ENCODE measurements at places on chromosomes 3 and 15. TPM values are rescaled to one million over a fixed set of nuclear protein-coding genes. Genes with fewer than 3 reads are reported as not detected.

DNA sequence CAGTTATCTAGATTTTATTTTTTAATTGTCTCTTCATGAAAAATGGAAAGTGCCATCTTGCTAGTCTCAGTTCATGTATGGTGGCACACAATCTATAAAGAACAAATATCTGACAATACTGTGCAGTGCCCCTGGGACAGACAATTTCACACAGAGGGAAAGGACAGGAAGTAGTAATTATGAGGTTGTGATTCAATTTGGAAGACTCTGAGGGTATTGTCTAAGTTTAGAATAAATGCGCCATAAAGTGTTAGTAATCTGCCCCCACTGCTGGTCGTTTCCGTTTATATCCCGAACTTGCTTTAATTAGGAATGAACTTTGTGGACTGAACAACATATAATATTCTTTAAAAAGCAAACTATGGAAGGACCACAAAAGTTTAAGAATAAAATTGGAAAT is 196.4 kb upstream of the SLC24A5 start:
- H3K27me3 ChIP-seq = no peaks in the 10 kb centered on the region
- no peak overlapping the region for H3K4me3 ChIP-seq
- no peak overlapping the region for H3K27ac ChIP-seq
- H3K4me1 ChIP-seq = no peaks in the 10 kb centered on the region
- no peaks in the 10 kb centered on the region for H3K36me3 ChIP-seq

DNA sequence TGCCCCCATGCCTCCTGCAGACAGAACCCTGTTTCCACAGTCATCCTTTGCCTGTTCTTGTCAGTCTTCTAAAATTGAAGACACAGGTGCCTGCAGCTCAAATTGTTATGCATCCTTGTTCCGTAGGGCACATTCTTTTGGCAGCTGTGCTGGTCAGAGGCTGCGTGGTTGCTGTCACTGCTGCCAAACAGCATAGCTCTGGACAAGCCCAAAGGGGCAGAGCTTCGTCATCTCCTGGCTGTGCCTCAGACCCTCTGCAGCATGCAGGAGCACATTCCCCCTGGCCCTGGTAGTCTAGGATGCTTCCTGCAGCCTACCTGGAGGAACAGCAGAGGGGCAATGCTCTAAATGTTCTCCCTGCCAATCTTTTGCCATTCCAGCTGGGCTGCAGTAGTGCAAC is 2.1 kb upstream of the FBXL22 start:
- no peak for DNase-seq
- H3K4me3 ChIP-seq = no peak overlapping the region
- peaks cover 8% of the 10 kb centered on the region for H3K4me1 ChIP-seq
- peaks cover 37% of the 10 kb centered on the region for H3K36me3 ChIP-seq
- no peak overlapping the region for H3K27ac ChIP-seq
- no peaks in the 10 kb centered on the region for H3K27me3 ChIP-seq

GRCh38 chr3:79005084-79005483 is 762.7 kb downstream of the ROBO1 start:
- peaks cover 10% of the 10 kb centered on the region for H3K4me1 ChIP-seq
- no peak overlapping the region for H3K4me3 ChIP-seq
- no peak for DNase-seq
- H3K27me3 ChIP-seq = peaks cover 24% of the 10 kb centered on the region
- no peak overlapping the region for H3K27ac ChIP-seq

GRCh38 chr15:27019687-27020086 is 48.7 kb downstream of the GABRG3 start:
- H3K4me1 ChIP-seq = no peaks in the 10 kb centered on the region
- no peak overlapping the region for H3K4me3 ChIP-seq
- no peak for DNase-seq
- no peaks in the 10 kb centered on the region for H3K27me3 ChIP-seq
- H3K27ac ChIP-seq = no peak overlapping the region

DNA sequence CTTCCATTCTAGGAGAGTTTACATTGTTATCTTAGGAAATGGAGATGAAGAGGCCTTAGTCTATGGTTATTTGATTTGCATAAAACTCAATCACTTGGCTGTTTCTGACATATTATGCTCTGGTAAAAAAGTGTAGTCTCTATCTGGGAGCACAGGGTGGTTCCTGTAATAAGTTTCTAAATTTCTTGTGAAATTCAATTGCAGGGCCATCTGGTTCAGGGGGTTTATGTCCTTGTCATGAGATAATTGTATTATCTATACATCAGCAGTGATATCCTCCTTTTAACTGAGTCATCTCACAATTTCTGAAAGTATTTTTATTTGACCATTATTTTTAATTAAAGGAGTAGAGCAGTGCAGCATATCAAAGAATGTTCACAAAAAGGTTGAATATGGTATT is 203.3 kb downstream of the MFSD1 start:
- H3K27ac ChIP-seq = no peak overlapping the region
- H3K4me3 ChIP-seq = no peak overlapping the region
- no peak for DNase-seq
- H3K27me3 ChIP-seq = no peaks in the 10 kb centered on the region

DNA sequence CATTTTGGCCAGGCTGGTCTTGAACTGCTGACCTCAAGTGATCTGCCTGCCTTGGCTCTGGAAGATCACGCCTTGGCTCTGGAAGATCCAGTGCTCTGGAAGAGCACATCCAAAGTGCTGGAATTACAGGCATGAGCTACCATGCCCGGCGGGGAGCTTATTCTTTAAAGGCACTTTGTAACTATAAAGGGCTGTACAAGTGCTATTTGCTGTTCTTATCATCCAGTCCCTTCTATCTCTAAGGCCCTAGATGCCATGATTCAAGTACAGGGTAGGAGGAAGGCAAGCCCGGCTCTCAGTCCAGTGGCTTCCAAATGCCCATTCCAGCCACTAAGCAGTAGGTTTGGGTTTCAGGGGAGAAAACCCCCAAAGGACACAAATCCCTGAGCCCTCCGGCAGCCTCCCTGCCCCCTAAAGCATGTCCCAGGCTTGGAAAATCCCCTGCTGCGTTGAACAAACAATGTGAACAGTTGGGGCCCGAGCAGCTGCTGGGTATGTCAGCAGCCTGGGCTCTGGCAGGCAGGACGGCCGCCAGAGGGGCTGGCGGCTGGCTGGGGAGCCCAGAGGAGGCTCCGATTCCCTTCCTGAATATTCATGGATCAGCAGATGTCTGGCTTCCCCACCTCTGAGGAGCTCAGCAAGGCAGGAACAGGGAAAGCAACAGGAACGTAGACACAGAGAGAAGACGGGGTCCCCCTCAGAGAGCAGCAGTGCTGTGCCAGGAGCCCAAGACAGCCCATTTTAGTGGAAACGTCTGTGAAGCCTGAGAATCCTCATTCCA is 7.7 kb downstream of the IGDCC4 start:
- H3K4me3 ChIP-seq = peak overlapping the region; percentile 71
- no peaks in the 10 kb centered on the region for H3K27me3 ChIP-seq
- peaks cover 14% of the 10 kb centered on the region for H3K36me3 ChIP-seq
- peak; percentile 94 for DNase-seq

GRCh38 chr3:152444029-152444641 is 175.4 kb downstream of the MBNL1 start:
- H3K27me3 ChIP-seq = peaks cover 12% of the 10 kb centered on the region
- H3K36me3 ChIP-seq = no peaks in the 10 kb centered on the region
- H3K27ac ChIP-seq = no peak overlapping the region
- DNase-seq = no peak
- H3K4me1 ChIP-seq = no peaks in the 10 kb centered on the region

Gene MYL3
- 2.8 TPM for total RNA-seq

DNA sequence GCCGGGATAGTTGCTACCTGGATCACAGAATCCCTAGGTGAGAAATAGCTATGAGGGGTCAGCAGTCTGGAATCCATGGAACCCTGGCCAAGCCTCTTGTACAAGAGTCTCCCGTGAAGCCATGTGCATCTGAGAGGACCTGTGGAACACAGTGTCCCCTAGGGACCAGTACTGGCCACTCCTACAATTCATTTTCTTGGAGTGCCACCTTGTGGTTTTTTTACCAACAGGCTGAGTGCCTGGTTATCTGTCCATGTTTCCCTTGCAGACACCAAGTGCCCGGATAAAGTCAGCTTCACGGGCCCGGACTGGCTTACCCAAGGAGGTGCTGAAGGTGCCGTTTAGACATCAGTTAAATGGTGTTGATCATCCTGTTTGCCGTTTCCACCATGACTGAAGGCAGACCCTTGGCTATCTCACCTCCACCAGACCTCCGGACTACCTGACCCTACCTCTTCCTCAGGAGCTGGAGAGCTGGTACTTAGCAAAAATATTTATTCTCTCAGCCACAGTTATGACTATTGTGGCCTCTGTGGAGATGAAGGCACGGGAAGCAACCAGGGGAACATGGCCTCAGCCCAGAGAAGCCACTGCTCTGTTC is 93.9 kb downstream of the RBPMS2 start:
- H3K36me3 ChIP-seq = peaks cover 93% of the 10 kb centered on the region
- H3K4me3 ChIP-seq = no peak overlapping the region
- no peaks in the 10 kb centered on the region for H3K27me3 ChIP-seq
- H3K4me1 ChIP-seq = no peaks in the 10 kb centered on the region
- no peak overlapping the region for H3K27ac ChIP-seq

Gene TFRC
- 78.7 TPM for total RNA-seq

Gene CCR5
- total RNA-seq = not detected

Gene THAP10
- total RNA-seq = 6.1 TPM

Gene KLHL18
- 28.3 TPM for total RNA-seq

Gene SCAANT1
- total RNA-seq = not detected

Gene MYEF2
- total RNA-seq = 96.1 TPM

DNA sequence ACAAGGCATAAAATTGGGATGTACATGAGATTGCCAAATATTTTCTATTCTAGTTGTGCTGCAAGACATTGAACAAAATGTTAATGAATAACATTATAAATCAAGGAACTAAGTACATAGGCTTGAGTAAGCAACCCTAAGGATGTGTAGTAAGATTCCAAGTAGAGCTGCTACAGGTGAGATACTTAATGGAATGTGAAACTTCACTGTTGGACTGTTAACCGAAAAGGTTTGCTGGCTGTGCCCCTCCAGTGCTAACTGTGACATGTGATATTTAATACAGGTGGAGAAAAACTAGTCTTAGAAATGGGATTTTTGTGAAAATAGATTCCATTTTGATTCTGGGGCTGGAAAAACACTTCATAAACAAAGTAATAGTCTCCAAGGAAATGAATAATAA is 52.4 kb downstream of the TSC22D2 start:
- H3K4me3 ChIP-seq = no peak overlapping the region
- H3K27ac ChIP-seq = no peak overlapping the region
- no peak for DNase-seq

Gene ARPP19
- total RNA-seq = 219 TPM

DNA sequence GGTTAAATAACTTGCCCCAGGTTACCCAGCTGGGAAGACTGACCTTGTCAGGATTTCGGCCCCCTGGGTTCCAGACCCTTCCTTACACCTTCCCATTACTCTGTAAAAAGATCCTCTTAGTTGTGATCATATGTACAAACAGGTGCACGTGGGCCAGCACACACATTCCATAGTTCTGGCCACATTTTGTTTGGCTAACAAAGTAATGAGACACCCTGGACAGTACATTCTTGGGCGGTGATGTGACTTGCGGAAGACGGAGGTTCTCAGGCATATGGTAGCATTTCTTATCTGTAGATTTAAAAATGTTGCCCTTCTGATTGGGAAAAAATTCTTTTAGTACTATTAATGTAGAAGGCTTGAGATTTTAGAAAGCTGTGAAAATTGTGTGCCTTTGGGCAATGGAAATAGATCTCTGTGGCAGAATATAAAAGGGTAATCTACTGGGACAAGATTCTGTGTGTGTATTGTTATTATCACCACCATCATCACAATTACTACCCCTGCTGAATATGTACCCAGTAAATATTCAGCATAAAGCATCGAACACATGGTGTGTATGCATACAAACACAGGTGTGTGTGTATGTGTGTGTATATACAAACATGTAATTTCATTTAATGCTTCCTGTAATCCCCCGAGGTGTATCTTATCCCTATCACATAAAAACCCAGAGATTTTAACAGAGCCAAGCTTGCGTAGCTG is 205.4 kb upstream of the UBE2E1 start:
- peaks cover 7% of the 10 kb centered on the region for H3K36me3 ChIP-seq
- no peak overlapping the region for H3K27ac ChIP-seq
- DNase-seq = no peak
- H3K4me1 ChIP-seq = no peaks in the 10 kb centered on the region
- H3K4me3 ChIP-seq = no peak overlapping the region

Gene KBTBD12
- total RNA-seq = 0.24 TPM

GRCh38 chr3:139136469-139137202 is 91.9 kb upstream of the PRR23C start:
- H3K4me3 ChIP-seq = no peak overlapping the region
- H3K36me3 ChIP-seq = no peaks in the 10 kb centered on the region
- H3K27ac ChIP-seq = no peak overlapping the region
- no peak for DNase-seq
- no peaks in the 10 kb centered on the region for H3K27me3 ChIP-seq

Gene WWTR1
- 18.6 TPM for total RNA-seq

- H3K27me3 ChIP-seq = no peaks in the 10 kb centered on the region
- H3K27ac ChIP-seq = no peak overlapping the region
- peaks cover 10% of the 10 kb centered on the region for H3K36me3 ChIP-seq
- no peak overlapping the region for H3K4me3 ChIP-seq
These were observed 36.2 kb upstream of the LDHAL6B start for GRCh38 chr15:59170295-59171066.

Gene ANKUB1
- not detected for total RNA-seq

DNA sequence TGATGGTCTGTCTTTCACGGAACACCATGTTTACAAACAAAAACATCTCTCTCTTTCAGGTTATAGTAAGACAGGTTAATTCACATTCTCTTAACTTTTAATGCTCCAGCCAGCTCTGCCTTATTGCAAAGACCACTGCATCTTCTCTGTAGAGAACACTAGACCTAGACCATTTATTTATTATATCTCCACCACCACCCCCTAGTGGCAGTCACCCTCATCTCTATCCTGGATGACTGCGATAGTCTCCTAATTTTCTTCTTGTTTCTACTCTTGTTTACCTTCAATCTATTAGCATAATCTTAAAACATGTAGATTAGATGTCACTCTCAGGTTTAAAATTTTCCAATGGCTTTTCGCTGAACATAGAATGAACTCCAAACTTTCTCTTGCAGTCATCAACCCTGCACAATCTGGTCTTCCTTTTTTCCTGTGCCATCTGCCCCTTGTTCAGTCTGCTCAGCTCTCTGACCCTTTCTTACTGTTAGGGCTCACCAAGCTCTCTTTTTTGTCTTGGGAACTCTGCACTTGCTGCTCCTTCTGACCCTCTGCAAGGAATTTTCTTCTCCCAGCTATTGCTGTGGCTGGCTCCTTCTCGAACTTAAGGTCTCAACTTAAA is 155.6 kb downstream of the SQOR start:
- peaks cover 55% of the 10 kb centered on the region for H3K27me3 ChIP-seq
- DNase-seq = peak; percentile 76
- no peaks in the 10 kb centered on the region for H3K36me3 ChIP-seq
- H3K4me3 ChIP-seq = no peak overlapping the region
- H3K4me1 ChIP-seq = no peaks in the 10 kb centered on the region

Data from endodermal cell (in vitro differentiated cells).